ENCODE measurements at places on chromosomes 6 and 20. TPM values are rescaled to one million over a fixed set of nuclear protein-coding genes. Genes with fewer than 3 reads are reported as not detected.
A peak's percentile ranks its signal among the peaks of the same experiment; 100 is the strongest.

- H3K4me3 ChIP-seq, result peak overlapping the region; percentile 67
- peaks cover 2% of the 10 kb centered on the region for H3K27me3 ChIP-seq
- no peak for DNase-seq
- no peaks in the 10 kb centered on the region for H3K36me3 ChIP-seq
These were observed 24.9 kb upstream of the MAP3K7 start for GRCh38 chr6:90611543-90612312.

GRCh38 chr6:5302220-5302946, 41.1 kb downstream of the FARS2 start:
- no peak for DNase-seq
- H3K27ac ChIP-seq, result no peak overlapping the region
- H3K36me3 ChIP-seq, result no peaks in the 10 kb centered on the region
- no peaks in the 10 kb centered on the region for H3K27me3 ChIP-seq

DNA sequence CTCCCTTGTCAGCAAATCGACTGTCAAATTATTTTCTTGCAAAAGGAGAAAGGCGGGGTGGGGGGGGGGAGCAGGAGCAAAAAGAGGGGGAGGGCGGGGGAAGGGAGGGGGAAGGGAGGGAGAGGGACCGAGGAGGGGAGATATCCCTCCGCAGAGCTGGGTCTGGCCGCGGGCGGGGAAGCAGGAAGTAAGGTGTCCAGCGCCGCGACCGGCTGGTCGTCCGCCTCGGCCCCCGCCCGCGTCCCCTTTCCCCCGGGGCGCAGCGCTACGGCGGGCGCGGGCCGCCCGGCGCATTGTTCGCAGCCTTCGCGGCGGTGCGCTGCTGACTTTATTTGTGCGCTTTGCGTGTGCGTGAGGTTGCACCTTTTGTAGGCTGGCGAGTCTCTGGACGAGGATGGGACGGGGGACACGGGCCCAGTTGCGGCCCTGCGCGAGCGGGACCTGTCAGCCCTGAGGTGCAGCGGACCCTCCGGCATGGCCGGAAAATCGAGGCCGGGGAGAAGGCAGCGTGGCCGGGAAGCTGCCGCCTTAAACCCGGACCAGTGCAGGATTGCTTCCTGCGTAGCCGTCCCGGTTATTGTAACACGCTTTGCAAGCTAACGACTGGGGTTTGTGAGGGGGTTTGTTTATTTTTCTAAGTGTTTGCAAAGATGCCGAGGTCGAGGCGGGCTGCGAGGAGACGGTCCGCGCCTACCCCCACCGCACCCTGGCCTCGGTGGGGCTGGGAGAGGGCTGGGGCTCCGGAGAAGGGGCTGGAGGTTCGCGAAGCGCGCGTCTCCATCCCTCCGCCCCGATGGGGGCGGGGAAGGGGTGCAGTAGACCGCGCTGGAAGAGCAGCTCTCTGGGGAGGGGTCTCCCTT, 675 bp upstream of the TRERF1 start:
- peaks cover 12% of the 10 kb centered on the region for H3K4me1 ChIP-seq

- peak; percentile 40 for DNase-seq
- H3K4me3 ChIP-seq, result no peak overlapping the region
- no peaks in the 10 kb centered on the region for H3K27me3 ChIP-seq
- H3K27ac ChIP-seq, result no peak overlapping the region
These were observed 6.4 kb downstream of the CFB start for GRCh38 chr6:31952140-31952805.

GRCh38 chr6:39800034-39801032, 8.2 kb downstream of the DAAM2 start:
- H3K4me1 ChIP-seq, result peaks cover 4% of the 10 kb centered on the region
- no peak overlapping the region for H3K27ac ChIP-seq
- no peaks in the 10 kb centered on the region for H3K27me3 ChIP-seq
- no peaks in the 10 kb centered on the region for H3K36me3 ChIP-seq

- no peak for DNase-seq
- H3K27ac ChIP-seq, result no peak overlapping the region
- H3K27me3 ChIP-seq, result no peaks in the 10 kb centered on the region
- peaks cover 12% of the 10 kb centered on the region for H3K4me1 ChIP-seq
- no peaks in the 10 kb centered on the region for H3K36me3 ChIP-seq
These were observed 503.7 kb upstream of the JARID2 start for GRCh38 chr6:14742171-14742570.

GRCh38 chr6:82205930-82206392, 41.6 kb downstream of the IBTK start:
- peak overlapping the region; percentile 15 for H3K27ac ChIP-seq
- H3K36me3 ChIP-seq, result peaks cover 66% of the 10 kb centered on the region
- DNase-seq, result peak; percentile 76
- H3K27me3 ChIP-seq, result no peaks in the 10 kb centered on the region
- H3K4me1 ChIP-seq, result peaks cover 23% of the 10 kb centered on the region

DNA sequence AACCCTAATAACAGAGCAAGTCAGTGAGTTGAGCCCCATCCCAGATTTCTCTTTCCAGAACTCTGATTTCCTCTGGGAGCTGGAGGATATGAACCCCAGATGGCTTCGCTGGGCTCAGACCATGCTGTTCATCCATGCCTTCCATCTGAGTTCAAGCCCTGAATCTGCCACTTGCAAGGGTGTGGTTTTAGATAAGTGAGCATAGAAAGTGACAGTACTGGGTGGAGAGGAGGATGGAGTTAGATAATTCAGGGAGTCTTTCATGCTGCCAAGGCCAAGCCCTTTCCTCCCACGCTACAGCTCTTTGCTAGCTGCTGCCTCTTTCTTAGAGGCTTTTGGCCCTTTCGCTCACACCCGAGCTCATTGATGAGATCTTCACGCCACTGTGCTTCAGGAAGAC, 57.2 kb upstream of the MAFB start:
- H3K36me3 ChIP-seq, result no peaks in the 10 kb centered on the region
- no peaks in the 10 kb centered on the region for H3K4me1 ChIP-seq
- peaks cover 33% of the 10 kb centered on the region for H3K27me3 ChIP-seq
- no peak overlapping the region for H3K4me3 ChIP-seq
- no peak overlapping the region for H3K27ac ChIP-seq

DNA sequence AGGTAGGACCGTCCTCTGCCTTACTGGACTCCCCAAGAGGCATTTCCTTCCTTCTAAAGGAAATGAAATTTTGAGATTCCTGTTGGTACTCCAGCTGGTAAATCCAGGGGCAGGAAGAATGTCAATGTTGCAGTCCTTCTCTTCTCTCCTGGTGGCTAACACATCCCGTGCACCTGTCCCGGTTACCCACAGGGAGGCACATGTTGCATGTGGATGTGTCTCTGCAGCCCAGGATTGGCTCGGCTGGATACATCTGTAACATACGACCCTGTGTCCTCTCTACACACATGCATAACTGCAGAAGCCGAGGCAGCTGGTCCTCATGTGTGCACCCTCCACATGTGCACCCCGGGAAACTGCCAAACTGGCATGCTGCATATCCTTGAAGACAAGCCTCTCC, 1.3 kb upstream of the LRFN2 start:
- DNase-seq, result no peak
- H3K27me3 ChIP-seq, result no peaks in the 10 kb centered on the region
- no peak overlapping the region for H3K4me3 ChIP-seq
- H3K27ac ChIP-seq, result no peak overlapping the region
- peaks cover 26% of the 10 kb centered on the region for H3K4me1 ChIP-seq
- H3K36me3 ChIP-seq, result no peaks in the 10 kb centered on the region

DNA sequence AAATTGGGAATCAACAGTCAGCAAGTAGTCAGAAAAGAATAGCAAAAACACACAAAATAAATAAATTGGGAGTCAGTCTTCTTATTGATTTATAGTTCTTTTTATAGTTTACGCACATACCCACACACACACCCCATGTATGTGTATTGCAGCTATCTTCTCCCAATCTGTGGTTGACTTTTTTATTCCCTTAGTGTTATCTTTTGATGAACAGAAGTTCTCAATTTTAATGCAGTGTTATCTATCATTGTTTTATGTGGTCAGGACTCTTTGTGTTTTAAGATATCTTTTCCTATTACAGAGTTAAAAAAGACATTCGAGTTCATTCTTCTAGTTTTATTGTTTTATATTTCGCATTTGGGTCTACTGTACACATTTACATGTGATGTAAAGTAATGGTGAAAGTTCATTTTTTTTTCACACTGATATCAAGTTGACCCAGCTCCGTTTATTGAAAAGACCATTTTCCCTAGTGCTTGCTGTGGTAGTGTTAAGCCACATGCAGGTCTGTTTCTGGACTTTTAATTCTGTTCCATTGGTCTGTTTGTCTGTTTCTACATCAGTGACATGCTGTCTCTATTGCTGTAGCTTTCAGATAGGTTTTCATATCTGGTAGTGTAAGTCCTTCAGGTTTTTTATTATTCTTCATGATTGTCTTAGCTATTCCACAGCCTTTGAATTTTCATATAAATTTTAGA, 78.4 kb downstream of the ZFAND3 start:
- no peaks in the 10 kb centered on the region for H3K27me3 ChIP-seq
- DNase-seq, result no peak
- no peak overlapping the region for H3K4me3 ChIP-seq
- no peak overlapping the region for H3K27ac ChIP-seq
- no peaks in the 10 kb centered on the region for H3K4me1 ChIP-seq

GRCh38 chr20:51425347-51426106, 117.0 kb downstream of the NFATC2 start:
- no peaks in the 10 kb centered on the region for H3K4me1 ChIP-seq
- no peaks in the 10 kb centered on the region for H3K27me3 ChIP-seq
- no peak overlapping the region for H3K4me3 ChIP-seq
- no peaks in the 10 kb centered on the region for H3K36me3 ChIP-seq

GRCh38 chr6:39892490-39893129, 41.7 kb downstream of the MOCS1 start:
- H3K4me1 ChIP-seq, result no peaks in the 10 kb centered on the region
- H3K4me3 ChIP-seq, result no peak overlapping the region
- no peaks in the 10 kb centered on the region for H3K27me3 ChIP-seq
- no peak overlapping the region for H3K27ac ChIP-seq
- DNase-seq, result peak; percentile 48

- H3K27ac ChIP-seq, result no peak overlapping the region
- peaks cover 12% of the 10 kb centered on the region for H3K4me1 ChIP-seq
- no peaks in the 10 kb centered on the region for H3K27me3 ChIP-seq
- no peaks in the 10 kb centered on the region for H3K36me3 ChIP-seq
- no peak overlapping the region for H3K4me3 ChIP-seq
- no peak for DNase-seq
These were observed 118.4 kb upstream of the TRAF3IP2 start for GRCh38 chr6:111724039-111724438.

- peaks cover 3% of the 10 kb centered on the region for H3K27me3 ChIP-seq
- H3K36me3 ChIP-seq, result no peaks in the 10 kb centered on the region
- no peaks in the 10 kb centered on the region for H3K4me1 ChIP-seq
- no peak overlapping the region for H3K4me3 ChIP-seq
These were observed 50.9 kb upstream of the FAM184A start for GRCh38 chr6:119129148-119129967.

- no peaks in the 10 kb centered on the region for H3K4me1 ChIP-seq
- H3K4me3 ChIP-seq, result no peak overlapping the region
- H3K36me3 ChIP-seq, result no peaks in the 10 kb centered on the region
- no peaks in the 10 kb centered on the region for H3K27me3 ChIP-seq
These were observed 58.2 kb upstream of the IL20RA start for GRCh38 chr6:137102851-137103492.

DNA sequence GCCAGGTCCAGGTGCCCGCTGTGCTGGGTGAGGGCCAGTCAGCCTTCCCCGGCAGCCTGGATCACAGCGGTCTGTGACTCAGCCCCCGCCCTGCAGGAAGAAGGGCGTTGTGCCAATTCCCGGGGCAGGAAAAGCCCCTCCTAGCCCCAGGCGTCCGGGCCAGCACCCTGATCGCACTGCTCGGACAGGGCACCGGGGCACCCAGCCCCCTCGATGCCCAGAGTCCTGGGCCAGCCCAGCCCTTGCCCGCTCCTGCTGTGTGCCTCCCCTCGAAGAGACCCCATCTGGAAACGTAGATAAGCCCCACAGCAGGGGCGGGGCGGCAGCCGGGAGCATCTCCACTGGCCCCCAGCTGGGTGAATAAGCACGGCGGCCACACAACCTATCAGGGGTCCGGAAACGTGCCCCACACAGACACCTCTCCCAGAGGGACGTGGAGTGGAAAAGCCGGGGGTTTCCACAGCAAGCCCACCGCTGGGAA, 9.9 kb downstream of the LAMA5 start:
- H3K36me3 ChIP-seq, result no peaks in the 10 kb centered on the region
- H3K4me1 ChIP-seq, result no peaks in the 10 kb centered on the region
- no peak for DNase-seq
- no peak overlapping the region for H3K4me3 ChIP-seq

The PTPRT gene
- total RNA-seq, result not detected

The WFDC8 gene
- total RNA-seq, result not detected

The SLC22A3 gene
- total RNA-seq, result not detected

The WFDC5 gene
- not detected for total RNA-seq

The PPP1R16B gene
- total RNA-seq, result 0.17 TPM

The SLCO4A1 gene
- 48.8 TPM for total RNA-seq

The TUBB1 gene
- not detected for total RNA-seq

The GTSF1L gene
- total RNA-seq, result not detected

The NFATC2 gene
- total RNA-seq, result 0.76 TPM

The TNFRSF6B gene
- total RNA-seq, result not detected

All from A673 (cell line).